EL (cell line): ENCODE measurements at places on chromosomes 7 and 10.

GRCh38 chr7:136146925-136147324 lies 169.8 kb upstream of the MTPN start:
- no peak for DNase-seq

DNA sequence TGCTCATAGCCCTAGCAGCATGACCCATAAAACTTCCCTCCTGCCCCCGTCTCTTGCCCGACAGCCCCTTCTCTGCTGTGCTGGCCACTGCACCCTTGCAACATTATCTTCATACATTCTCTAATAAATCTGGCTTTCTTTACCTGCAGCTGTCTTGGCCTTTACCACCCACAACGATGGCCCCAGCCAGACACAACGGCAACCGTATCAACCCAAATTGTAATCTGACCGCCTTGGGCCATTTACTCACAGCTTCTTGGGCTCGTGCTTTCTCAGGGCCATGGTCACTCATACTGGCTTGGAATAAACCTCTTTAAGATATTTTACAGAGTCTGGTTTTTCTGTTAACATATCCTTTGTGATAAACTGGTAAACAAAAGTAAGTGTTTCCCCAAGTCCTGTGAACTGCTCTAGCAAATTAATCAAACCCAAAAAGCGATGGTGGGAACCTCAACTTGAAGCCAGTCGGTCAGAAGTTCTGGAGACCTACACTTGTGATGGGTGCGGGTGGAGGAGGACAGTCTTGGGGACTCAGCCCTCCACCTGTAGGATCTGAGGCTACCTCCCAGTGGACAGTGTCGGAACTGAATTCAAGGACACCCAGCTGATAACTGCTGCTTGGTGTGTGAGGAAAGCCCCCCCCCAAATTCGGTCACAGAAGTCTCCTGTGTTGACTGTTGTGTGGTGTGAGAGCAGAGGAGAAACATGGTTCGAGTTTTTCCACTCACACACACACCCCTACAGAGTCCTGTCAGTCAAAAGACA lies 87.6 kb upstream of the ATP6V0A4 start:
- DNase-seq = no peak

DNA sequence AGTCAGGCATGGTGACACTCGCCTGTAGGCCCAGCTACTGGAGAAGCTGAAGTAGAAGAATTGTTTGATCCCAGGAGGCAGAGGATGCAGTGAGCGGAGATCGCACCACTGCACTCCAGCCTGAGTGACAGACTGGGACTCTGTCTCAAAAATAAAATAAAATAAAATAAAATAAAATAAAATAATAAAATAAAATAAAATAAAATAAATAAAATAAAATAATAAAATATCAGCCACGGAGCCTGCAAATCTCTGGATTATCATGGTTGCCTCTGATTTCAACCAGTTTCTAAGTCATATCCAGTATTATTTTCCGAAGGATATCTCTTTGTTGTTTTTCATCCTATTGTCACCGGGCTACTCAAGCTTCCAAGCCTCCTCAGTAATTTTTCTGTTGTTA lies 51.7 kb upstream of the FZD8 start:
- DNase-seq = no peak

- no peak for DNase-seq
Measured at GRCh38 chr7:132333301-132333700, 243.0 kb downstream of the PLXNA4 start.

GRCh38 chr7:112692333-112692732 lies 97.9 kb downstream of the TMEM168 start:
- DNase-seq = no peak

GRCh38 chr7:29565224-29565630 lies 1.6 kb downstream of the PRR15 start:
- DNase-seq = no peak

GRCh38 chr7:138752518-138753149 lies 45.2 kb upstream of the TMEM213 start:
- peak; percentile 2 for DNase-seq

DNA sequence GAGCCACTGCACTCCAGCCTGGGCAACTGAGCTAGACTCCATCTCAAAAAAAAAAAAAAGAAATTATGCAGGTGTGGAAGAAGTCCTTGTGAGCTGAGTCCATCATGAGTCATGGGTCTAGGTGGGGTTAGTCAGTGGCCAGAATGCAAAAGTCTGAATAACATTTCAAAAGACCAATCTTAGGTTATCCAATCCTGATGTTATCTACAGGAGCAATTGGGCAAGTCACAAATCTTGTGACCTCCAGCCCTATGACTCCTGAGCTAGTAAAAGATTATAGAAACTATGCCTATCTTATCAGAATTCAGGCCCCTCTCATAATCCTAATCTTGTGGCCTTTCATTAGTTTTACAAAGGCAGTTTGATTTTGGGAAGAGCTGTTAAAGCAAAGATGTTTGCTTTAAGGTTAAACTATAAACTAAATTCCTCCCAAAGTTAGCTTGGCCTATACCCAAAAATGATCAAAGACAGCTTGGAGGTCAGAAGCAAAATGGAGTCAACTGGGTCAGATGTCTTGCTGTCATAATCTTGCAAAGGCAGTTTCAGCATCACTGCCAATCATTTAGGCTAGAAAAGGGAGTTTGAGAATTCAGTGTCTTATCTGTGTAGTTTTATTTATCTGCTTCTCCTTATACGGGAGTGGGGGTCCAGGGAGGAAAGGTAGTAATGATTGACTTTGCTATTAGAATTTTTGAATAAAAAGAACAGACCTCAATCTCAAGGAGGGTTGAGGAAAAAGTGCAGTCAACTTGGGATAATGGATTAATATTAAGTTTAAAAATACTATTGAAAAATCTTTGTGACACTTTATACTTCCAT lies 71.2 kb upstream of the TRIM24 start:
- DNase-seq = no peak

- no peak for DNase-seq
Measured at GRCh38 chr10:2953495-2953894, 113.9 kb upstream of the PFKP start.

- DNase-seq = peak; percentile 70
Measured at GRCh38 chr10:119807960-119808697, 64.5 kb downstream of the MCMBP start.

DNA sequence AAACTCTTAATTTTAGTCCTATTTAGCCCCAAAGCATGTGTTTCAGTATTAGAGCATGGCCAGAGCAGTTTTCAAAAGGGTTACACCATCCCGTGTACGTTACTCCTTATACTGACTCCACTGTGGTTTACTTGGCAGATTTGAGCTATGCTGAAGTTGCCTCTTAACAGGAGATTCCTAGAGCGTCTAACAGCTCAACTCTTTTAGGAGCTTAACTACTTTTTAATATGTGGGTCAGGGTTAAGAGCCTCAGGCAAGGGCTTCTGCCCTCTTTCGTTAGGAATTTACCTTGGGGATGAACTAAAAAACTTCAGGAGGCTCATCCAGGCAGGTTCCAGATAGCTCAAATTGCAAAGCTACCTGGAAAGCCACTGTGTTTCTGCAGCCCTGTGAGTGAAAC lies 674.8 kb upstream of the C7orf33 start:
- no peak for DNase-seq

DNA sequence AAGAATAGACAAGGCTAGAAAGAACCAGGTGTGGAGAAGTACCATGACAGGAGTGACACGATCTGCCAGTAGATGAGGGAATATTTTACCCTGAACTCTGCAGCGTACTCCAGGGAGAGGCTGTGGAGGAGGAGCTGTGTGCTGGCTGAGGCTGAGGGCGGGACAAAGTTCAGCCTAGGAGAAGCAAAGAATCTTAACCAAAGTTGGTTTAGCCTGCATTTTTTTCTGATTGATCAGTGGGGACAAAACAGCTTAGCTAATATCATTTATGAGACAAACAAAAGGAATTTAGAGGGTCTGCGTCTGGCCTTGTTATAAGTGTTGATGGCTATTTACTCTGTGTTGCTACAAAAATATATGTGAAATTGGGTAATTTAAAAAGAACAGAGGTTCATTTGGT lies 5.2 kb upstream of the NPSR1 start:
- peak; percentile 54 for DNase-seq

DNA sequence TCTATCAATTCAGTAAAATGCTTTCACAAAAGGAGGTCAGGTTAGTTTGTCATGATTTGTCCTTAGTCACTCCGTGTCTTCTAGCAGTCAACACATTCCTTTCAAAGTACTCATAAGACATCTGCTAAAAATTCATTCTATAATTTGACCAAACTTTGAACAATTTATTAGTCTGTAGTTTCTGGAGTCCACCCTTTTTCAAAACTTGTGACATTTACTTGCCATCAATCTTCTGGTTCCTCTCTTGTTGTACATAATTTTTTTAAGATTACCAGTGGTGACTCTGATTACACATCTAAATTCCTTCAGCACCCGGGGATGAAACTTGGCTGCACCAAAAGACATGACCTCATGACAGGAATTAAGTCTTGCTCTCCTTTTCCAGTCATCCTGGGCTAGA lies 130.1 kb downstream of the NEBL start:
- DNase-seq = no peak

GRCh38 chr10:126080879-126081411 lies 184.6 kb downstream of the FANK1 start:
- DNase-seq = peak; percentile 39

GRCh38 chr10:43404704-43405084 lies 4.3 kb downstream of the HNRNPF start:
- no peak for DNase-seq

GRCh38 chr7:159061674-159062212 lies 82.9 kb downstream of the VIPR2 start:
- DNase-seq = no peak

DNA sequence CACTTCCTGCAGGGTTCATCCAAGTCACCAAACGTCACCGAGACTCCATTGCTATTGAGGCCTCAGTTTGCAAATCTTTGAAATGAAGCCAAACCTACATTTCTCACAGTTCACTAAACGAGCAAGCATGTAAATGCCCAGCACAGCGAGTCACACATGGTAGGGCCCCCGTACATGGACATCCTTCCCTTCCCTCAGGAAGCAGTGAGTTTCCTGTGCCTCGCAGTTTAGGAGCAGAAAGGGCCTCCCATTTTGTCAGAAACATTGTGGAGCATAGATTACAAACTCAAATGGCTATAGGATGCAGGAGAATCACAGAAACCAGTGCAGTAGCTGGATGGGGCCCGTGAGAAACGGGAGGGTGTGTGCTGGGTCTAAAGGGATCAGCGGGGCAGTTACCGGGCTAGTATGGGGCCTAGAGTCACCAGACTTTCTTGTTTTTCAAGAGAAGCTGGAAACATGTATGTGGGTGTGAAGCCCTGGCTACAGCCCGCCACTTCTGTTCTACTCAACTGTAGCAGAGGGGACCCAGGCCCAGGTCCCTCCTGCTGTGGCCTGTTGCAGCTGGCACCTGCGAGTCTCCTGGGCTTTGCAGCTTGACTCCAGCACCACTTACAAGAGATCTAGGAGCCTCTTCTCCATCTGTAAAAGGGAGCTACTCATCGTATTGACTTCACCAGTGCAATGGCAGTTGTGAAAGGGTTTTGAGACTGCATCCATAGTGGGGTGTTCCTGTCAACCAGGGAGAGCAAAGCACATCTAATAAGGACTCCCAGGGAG lies 14.2 kb upstream of the SLC18A3 start:
- peak; percentile 55 for DNase-seq

DNA sequence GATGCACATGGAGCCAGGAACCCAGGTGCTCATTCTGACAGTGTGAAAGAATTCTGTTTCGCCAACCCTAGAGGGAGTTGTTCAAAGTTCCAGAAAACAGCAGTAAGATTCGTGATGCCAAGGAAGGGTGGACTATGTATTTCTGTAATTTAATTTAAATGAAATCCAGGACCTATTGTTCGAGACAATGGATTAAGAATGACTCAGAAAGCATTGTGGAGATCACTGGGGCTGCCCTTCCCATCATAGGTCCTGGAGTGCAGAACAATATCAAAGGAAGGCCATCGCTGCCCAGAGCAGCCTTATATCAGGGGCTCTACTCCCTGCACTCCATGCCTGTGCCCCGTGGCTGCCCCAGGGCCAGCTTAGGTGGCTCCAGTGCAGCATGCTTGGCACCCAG lies 32.1 kb upstream of the CALD1 start:
- no peak for DNase-seq

GRCh38 chr7:23107781-23108180 lies 2.2 kb downstream of the KLHL7 start:
- no peak for DNase-seq

GRCh38 chr10:16923309-16923708 lies 106.1 kb upstream of the RSU1 start:
- DNase-seq = no peak

DNA sequence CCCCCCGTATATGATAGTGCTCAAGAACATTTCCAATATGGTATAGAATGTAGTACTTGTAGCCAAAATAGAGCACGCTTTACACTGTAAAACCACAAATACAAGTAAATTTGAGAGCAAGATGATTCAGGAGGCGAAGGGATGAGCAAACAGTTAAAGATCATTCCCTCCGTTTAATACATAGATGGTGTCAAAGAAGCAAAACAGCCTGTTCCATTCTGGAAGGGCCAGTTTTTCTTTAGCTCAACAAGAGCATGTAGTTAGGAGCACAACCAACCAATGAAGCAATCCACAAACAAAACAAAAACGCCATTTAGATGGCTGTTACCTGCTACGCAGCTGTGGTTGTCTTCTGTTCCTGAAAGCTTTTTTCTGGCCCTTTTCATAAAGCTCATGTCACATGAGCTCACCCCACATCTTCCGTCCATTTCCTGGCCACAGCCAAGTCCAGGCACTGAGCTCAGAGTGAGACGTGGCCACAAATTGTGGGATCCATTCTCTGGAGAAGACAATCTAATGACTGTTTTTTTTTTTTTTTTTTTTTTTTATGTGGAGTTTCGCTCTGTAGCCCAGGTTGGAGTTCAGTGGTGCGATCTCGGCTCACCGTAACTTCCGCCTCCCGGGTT lies 185.6 kb downstream of the FANK1 start:
- DNase-seq = no peak

- DNase-seq = no peak
Measured at GRCh38 chr7:157097056-157097329, 41.7 kb upstream of the UBE3C start.

- DNase-seq = no peak
Measured at GRCh38 chr10:398954-399353, 263.7 kb downstream of the ZMYND11 start.

- no peak for DNase-seq
Measured at GRCh38 chr7:71184136-71184535, 52.2 kb downstream of the GALNT17 start.

DNA sequence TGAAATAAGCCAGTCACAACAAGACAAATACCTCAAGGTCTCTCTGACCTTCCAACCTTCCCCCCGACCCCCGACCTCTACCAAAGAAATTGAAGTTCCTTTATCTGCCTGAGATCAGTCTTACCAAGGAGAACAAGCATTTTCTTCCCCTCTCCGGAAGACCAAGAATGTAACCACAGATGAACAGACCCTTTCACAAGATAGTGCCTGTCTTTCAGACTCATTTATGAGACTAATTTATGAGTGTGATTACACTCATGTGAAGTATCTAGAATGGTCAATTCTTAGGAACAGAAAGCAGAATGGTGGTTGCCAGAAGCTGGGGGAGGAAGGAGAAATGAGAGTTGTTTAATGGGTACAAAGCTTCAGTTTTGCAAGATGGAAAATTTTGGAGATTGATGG lies 108.9 kb upstream of the MKLN1 start:
- no peak for DNase-seq

DNA sequence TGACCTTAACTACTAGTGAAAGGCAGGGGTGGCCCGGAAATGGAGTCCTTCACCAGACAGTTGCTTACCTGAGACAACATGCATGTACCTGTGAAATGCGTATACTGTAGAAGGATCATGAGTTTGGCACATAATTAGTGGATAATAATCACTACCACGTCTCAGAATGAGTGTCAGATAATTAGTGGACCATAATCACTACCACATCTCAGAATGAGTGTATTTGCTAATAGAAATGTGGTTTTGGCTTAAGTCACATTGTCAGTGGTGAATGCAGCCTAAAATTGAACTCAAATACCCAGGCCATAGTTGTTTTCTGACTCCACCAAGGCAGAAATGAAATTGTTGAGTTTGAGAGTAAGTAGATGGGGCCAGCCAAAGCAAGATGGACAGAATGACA lies 468.3 kb upstream of the GALNT17 start:
- no peak for DNase-seq
